HAP-1 (cell line): ENCODE measurements at places on chromosomes 11 and 22.

DNA sequence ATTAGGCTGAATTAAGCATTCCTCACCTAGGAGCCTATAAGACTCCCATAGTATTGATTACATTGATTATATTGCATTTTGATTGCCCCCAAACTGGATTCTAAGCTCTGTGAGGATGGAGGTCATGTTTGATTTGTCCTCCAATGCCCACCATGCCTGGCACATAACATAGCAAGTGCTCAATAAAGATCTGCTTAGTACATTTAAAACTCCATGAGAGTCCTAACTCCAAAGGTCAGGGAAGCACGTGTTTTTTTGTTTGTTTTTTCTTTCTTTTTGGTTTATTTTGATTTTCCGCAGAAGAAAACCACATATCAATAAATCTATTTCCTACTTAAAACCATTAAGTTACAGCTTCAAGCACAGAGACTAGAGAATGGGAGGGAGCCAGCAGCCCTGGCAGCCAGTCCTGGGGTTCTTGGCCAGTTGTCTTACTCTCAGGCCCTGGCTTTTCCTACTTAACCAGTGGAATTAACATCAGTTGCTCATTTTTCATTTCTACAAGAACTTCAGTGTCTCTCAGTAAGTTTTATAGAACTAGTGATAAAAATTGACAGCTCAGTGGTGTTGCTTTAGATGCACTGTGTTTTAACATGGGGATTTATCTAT lies 429.9 kb upstream of the CCDC90B start:
- no peak for DNase-seq

DNA sequence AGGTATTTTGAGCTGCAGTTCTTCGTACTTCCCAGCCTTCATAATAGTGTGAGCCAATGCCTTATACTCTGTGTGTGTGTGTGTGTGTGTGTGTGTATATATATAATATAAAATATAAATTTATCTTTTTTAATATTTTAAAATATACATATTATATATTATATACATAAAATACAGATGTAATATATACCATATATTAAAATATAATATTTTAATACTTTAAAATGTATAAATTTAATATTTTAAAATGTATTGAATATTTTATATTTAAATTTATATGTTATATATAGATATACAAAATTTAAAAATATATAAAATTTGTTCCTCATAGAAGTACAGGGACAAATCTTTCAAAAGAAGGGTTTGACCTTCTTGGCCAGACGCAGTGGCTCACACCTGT lies 53.7 kb upstream of the CARD18 start:
- no peak for DNase-seq

DNA sequence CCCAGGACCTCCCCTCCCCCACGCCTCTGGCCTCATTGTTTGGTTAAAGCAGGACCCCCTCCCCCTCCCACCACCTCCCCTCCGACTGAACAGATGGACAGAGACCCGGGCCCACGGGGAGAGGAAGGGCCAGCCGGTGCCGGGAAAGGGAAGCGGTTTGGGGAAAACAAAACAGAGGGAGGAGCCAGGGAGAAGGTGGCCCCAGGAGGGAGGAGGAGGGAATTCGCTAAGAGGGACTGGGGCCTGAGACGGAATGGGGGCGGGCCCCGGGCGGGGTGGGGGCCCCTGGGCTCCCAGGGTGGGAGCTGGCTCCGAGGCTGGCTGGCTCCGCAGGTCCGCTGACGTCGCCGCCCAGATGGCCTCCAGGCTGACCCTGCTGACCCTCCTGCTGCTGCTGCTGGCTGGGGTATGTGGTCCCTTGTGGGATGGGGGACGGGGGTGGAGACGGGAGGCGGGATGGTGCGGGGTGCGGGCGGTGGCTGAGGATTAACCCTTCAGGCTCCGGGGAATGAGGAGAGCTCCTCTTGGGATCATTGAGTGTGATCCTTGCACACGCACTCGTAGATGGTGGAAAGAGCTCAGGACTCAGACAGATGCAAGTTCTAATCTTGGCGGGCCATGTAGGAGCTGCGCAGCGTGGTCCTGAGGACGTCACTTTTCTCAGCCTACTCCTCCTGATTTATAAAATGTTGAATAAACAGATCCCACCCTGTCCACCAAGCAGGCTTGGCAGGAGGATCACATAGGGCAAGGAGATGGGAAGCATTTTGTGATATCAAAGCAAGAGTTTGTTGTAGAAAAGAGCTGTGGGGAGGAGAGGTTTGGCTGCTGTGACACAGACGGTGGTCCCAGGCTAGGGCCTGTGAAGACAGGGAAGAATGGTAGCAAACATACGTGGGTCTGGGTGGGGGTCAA lies 688 bp downstream of the SERPING1 start:
- DNase-seq = peak; percentile 65

DNA sequence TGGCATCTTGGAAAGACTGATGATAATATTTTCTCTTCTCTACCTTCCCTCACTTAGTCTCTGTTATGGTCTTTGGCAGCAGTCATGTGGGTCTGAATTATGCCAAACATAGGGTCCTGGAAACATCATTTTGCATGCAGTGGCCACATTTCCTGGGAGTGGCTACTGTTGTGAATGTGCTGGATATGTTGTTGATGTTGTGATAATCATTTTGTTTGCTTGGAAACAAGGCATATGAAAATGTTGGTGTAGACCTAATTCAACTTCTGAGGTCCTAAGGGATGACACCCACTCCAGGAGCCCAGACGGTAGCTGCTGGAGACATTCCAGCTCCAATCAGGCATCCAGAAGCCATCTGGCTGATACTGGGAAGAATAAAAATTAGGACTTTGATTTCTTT lies 109.7 kb downstream of the DCDC1 start:
- DNase-seq = no peak

GRCh38 chr11:55658608-55659007 lies 3.4 kb upstream of the OR4C6 start:
- DNase-seq = no peak

DNA sequence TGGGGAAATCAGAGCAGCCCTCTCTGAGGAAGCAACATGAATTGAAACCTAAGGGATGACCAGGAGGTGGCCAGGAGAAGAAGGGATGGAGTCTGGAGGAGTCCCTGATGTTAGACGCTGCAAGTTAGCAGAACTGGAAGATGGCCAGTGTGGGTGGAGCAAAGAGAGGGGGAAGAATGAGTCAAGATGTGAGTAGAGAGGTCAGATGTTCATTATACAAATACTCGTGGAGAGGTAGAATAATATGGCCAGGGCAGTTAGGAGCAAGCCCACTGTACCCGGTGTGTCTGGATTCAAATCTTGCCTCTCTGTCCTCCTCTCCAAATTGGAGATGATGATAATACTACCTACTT lies 242.0 kb downstream of the TENM4 start:
- DNase-seq = no peak

DNA sequence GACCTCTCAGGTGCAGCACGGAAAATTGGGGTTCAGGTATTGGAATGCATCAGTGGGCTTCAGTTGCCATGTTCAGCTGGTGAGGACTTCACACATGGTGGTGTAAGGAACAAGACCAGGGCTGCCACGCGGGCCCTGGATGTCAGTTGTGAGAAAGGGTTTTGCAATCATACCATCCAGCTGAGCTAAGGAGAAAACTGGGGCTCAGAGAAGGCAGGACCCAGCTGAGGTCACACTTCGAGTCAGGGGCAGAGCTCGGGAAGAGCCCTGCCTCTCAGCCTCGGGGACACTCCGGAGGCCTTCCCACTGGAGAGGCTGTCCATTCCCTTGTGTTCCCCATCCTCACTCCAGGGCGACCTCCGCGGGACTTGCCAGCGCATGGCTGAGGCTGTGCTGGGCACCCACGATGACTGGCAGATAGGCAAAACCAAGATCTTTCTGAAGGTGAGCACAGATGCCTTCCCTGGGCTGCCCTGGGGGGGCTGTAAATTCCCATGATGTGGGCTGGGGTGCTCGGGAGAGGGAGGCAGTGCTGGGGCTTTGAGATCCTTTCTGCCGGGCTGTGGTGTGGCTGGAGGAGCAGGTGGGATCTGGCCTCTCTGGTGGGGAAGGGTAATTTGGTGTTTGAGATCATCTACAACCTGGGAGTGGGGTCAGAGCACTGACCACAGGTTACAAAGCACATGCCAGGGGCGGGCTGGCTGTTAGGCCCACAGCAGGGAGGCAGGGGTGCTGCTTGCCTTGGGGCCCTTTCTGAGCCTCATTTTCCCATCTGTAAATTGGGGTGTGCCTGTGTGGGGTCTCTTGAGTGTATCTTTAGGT lies 47.2 kb downstream of the MYO7A start:
- no peak for DNase-seq

DNA sequence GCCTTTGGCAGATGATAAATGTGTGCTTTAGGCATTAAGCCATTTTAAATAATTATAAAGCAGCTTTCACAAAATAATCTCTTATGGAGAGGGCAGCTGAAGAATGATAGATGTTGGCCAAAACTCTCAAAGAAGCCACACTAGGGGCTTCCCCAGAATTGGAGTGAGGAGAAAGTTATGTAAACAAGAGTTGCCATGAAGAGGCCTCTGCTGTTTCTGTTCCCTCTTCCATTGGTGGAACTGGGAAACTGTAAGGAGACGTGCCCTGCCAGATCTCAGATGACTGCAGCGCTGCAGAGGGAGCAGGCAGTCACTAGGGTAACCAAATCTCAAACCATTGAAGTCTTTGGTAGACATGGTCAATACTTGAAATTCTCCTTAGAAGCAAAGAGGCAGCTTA lies 19.4 kb upstream of the APLP2 start:
- no peak for DNase-seq

GRCh38 chr11:68683121-68683520 lies 1.2 kb upstream of the GAL start:
- DNase-seq = peak; percentile 3

DNA sequence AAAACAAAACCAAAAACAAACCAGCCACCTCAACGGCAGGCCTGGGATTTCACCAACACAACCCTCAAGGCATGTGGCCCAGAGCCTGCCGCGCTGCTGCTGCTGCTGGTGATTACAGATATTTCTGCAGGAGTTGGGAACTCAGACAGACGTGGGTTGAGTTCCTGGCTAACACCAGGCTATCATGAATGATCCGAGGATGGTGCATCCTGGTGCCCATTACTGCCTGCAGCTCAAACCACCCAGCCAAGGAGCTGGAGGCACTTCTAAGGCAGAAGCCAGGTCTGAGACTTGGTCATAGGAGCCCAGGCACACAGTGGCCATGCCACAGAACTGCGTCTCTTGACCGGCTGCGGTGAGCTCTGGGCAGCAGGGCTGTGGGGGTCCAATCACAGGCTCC lies 151.8 kb downstream of the MPPED1 start:
- no peak for DNase-seq

DNA sequence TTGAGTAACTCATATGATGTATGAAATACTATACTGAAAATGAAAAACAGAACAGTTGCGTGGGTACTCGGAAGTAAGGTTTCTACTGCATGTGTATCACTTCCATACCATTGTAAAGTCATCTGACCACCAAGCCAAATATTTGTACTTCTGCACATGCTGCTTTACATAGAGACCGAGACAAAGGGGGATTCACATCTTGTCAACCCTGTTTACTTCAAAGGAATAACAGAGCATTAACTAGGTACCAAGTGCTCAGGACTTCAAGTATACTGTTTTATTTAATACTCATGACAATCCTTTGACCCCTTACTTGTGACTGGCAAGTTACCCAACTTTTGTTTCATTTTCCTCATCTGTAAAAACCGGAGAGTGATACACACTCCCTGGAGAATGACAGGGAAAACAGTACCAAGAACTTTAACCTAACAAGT lies 9.9 kb downstream of the MAPK1 start:
- DNase-seq = no peak

DNA sequence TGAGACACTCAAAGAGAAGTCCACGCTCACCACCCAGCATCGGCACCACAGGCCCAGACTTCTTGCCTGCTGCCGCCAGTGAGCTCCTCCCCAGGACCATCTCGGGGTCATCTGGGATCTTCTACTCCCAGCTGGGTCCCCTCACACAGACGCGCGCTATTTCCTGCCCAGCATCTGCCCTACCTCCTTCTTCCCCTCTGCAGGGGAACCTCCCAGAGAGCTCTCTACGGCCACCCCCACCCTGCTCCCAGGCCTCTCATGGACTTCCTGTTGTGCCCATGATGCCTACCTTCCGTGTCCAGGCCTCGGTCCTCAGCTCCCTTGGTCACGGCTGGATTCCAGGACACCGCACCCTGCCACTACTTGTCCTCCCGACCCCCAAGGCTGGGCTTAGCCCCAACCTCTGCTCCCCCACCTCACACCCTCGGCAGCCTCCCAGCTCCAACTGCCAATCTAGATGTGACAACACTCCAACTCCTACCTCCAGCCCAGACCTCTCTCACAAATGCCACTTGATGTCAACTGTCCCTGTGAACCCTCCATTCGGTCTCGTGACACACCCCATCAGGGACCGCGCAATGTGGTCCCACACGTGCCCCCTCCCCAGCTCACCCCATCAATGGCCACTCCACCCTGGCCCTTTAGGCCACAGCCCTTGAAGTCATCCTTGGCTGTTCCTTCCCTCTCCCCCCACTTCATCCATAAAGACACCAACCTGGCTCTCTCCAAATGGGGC lies 45.3 kb downstream of the SGSM3 start:
- DNase-seq = no peak

DNA sequence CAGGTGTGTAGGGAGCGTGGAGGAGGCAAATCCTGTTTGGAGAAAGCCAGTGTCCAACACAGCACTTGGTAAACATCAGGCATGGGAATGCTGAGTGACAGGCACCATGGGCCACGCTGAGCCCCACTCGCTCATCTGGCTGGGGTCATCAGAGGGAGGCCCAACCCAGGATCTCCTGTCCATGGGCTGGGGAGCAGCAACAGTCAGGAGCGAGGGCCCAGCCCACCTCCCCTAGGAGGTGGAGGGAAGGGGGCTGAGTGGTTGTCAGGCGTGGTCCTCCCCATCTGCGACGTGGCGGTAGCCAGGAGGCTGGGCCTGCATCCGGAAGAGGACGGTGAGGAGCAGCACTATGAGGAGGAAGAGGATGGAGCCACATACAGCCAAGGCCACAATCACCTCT lies 8.8 kb downstream of the ACP2 start:
- DNase-seq = no peak

DNA sequence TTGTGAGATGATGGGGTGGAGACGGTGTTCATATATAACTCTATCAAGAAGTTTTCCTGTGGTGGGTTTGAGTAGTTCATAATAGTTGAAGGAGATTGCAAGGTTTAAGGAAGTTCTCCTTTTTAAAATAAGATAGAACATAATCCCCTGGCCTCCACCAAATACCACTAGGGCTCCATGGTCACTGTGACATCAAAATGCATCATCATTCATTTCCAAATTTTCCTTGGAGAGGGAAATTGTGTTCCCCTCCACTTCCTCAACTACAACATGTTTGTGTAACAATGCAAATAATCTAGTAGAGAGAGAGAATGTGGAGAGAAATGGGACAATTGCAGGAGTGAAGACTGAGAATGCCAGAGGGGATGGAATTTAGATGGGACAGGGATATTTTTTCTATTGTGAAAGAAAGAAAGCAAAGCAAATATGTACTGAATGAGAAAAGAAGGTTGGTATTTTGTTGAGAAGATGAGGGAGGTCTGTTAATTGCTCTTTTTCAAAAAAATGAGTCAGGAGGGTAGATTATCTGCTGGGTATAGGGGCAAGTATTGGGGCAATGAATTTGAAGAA lies 33.4 kb upstream of the ZBED5 start:
- DNase-seq = no peak

DNA sequence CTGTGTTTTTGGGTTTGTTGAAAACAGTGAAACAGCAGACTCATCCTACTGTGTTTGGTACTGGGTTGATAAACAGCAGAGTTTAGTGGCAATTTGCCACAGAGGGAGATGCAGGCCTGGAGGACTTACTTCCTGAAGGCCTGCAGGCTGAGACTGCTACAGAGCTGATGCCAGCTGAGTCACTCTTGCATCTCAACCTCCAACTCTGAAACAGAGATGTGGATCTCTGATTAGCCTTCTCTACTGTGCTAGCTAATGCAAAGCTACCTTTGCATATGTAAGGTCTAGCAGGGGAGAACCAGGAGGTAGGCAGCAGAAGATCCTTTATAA lies 14.3 kb downstream of the ATP5MG start:
- peak; percentile 64 for DNase-seq
